ENCODE measurements at places on chromosomes 2 and 18. TPM values are rescaled to one million over a fixed set of nuclear protein-coding genes. Genes with fewer than 3 reads are reported as not detected.

The PLCL1 gene
- 2.0 TPM for total RNA-seq

The EVA1A gene
- 11.5 TPM for total RNA-seq

DNA sequence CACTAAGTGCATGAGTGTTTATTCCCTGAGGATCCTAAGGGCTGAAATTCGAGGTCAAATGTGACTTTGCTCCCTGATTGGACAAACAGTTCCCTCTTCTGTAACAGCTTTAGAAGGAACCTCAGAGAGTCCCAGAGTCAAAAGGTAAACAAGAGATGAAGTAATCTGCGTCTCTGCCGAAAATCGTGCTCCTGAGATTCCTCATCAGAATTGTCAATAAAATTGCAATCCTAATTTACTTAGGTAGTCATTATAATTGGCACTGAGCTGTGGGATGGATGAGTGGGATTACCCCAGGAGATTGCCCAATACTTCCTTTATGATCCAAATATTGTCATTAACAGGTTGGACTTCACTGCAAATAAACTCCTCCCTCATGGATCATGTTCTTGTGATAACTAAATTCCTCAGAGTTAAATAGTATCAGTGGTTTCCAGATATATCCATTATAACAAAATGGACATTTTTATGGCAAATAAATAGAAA, 907 bp upstream of the SUCLG1 start:
- no peak for DNase-seq

DNA sequence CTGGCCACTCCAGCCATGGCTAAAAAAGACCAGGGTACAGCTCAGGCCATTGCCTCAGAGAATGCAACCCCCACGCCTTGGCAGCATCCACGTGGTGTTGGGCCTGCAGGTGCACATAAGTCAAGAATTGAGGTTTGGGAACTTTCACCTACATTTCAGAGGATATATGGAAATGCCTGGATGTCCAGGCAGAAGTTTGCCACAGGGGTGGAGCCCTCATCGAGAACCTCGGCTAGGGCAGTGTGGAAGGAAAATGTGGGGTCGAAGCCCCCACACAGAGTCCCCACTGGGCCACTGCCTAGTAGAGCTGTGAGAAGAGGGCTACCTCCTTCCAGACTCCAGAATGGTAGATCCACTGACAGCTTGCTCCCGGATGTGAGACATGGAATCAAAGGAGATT, 477.3 kb downstream of the LPIN1 start:
- no peak for DNase-seq

DNA sequence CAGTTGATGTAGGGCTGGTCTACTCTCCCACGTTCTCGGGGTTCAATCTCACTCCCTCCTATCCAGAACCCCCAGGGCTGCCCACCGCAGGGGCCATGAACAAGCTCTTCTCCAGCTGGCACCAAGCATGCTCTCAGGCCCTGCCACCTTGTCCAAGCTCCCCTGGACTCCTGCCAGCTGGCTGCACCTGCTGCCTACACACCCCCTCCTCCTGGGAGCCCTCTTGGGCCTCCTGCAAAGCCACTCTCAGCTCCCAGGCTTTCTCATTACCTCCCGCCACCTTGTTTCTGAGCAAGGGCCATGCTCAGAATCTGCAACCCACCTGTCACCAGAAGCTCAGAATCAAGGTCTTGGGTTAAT, 56.0 kb downstream of the HDAC4 start:
- DNase-seq, result no peak

- DNase-seq, result no peak
Observed at GRCh38 chr18:9704233-9705118, 3.6 kb upstream of the RAB31 start.

GRCh38 chr2:96146153-96146880, 1.1 kb upstream of the DUSP2 start:
- peak; percentile 20 for DNase-seq

The LRRC30 gene
- not detected for total RNA-seq

- no peak for DNase-seq
Observed at GRCh38 chr2:35591886-35592285, 763.7 kb upstream of the CRIM1 start.

Measured in mesothelial cell of epicardium (in vitro differentiated cells).